Activated gamma-delta T cell (primary cell): ENCODE measurements at places on chromosomes 2 and 18.

- DNase-seq: no peak
Observed at GRCh38 chr2:174670446-174670845, 72.8 kb upstream of the WIPF1 start.

DNA sequence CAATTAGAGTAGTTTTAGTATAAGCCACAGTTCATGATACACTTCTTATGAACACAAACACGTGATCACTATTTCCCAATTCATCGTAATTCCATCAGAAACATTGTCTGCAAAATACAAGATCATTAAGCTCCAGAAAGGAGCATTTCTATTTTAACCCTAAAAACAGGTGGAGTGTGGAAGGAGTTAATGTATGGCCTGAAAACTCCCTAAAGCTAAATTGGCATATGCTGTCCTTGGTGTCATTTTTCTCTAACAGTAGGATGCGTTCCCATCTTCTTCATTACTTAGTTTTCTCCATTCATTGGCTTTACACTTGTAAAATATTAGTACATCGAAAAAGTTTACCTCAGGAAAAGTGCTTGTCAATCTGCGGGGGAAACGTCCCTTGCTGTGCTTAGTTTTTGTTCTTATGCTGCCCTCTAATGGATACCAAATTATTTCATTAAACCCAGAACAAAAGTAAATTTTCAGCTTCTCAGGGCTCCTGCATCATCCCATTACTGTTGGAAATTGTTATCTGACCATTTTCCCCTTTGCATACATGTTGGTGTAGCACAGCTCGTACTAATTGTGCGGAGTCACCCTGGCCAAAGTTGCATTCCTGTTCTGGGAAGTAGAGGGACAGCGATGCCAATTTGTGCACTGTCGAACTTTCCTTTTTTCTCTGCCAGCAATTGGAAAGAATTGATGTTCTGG, 153.4 kb downstream of the GPD2 start:
- no peak for DNase-seq

DNA sequence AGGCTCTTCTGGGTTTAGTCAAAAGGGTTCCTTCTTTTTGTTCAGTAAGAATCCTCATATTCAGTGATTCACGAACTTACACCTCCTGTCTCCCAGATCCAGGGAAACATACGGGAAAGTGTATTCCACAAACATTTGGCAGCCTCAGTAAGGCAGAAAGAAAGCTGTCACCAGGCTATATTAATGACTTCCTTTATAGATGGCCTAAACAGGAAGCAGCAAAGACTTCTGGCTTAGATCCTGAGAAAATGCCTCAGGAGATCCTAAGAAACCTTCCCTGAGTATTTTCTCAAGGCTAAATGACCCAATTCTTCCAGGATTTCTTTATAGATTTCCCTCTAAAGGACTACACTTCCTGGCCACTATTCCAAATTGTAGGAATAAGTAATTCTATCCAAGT, 1995.5 kb upstream of the CELF4 start:
- DNase-seq: no peak

DNA sequence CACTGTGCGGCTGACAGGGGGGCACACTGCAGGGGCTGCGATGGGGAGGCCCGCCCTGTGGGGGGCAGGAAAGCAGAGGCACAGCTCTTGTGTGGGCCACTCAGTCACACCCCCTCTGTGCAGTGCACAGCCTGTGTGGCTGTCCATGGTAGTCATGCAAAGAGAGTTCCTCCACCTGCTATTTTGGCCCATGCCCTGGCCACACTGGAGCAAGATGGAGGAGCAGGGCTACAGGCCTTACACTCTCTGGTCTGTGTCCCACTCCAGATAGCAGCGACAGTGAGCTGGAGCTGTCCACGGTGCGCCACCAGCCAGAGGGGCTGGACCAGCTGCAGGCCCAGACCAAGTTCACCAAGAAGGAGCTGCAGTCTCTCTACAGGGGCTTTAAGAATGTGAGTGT, 28.5 kb upstream of the FAHD2A start:
- no peak for DNase-seq

DNA sequence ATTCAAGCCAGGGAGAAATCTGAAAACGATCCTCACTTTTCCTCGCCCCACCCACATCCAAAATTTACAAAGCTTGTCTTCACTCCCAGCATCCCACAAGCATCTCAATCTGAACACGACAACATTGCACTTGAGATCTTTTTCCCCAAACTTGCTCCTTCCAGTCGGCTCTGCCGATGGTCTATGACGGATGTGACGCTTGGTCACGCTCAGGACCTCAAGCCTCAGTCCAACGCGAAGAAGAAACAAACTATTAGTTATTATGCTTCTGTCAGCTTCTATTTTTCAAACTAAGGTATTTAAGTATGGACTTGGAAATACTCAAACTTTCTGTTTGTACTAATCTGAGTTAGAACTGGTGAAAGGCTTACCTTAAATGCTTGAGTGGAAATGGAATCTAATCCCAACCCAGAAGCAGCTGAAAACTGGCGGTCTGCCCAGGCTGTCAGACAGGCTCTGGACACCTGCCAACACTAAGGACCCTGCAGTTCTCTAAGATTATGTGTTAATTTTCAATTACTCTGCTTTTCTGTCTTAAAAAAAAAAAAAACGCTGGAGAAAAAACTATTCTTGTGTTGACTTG, 132.1 kb upstream of the DNMT3A start:
- DNase-seq: no peak

DNA sequence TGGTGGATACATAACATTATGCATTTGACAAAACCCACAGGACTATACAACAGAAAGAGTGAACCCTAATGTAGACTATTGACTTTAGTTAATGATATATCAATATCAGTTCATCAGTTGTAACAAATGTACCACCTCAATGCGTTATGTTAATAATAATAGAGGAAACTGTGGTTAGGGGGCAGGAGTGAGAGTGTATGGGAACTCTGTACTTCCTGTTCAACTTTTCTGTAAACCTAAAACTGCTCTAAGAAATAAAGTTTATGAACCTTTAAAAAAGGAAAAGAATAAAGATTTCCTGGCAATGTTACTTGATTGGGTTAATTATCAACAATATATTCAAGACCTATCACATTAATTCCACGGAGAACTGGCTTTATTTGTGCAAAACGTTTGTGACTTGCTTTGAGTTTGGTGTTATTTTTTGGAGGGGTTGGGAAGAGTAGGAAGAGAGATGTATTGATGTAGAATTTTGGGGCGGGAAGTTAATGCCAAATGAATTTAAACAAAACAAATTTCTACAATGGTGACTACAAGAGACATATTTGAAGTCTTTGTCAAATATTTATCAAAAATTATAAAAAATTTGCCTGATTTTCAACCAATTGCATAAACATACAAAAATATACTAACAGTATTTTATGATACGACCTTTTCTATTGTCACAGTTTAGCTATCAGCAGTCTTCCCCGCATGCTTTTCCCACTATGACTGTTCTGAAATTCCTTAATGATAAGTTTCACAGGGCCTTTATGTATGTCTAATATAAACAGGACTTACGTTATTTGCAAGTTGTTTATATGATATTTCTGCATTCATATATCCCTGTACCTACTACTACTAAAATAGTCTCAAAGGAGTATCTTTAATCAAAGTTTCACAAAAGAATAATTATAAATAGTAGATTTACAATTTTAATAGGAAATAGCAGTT, 2.1 kb upstream of the RTN4 start:
- DNase-seq: no peak

- DNase-seq: no peak
Observed at GRCh38 chr2:181312515-181312927, 144.7 kb upstream of the ITGA4 start.
